Right ventricle myocardium inferior (tissue), 1 donor: ENCODE measurements at places on chromosomes 13 and 19. TPM values are rescaled to one million over a fixed set of nuclear protein-coding genes. Genes with fewer than 3 reads are reported as not detected.
A peak's percentile ranks its signal among the peaks of the same experiment; 100 is the strongest.

DNA sequence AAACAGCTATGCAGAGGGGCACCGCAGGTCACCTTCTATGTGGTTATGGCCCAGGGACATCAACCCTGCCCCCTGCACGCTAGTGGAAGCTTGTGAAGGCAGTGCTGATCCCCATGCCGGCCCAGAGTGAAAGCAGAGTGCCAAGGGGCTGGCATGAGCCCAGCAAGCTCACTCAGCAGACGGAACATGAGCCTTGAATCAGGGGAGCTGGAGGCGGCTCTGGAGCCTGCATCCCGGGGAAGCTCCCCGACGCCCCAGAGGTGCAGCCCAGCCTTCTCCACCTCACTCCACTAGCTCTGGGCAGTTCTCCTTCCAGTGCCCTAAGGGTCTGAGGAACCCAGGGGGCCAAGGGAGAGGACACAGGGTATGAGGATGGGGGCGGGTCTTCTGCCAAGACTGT, 19.0 kb upstream of the ISYNA1 start:
- no peak for DNase-seq

GRCh38 chr13:107835339-107836018, 379.9 kb downstream of the LIG4 start:
- DNase-seq = no peak

- no peak for DNase-seq
Observed at GRCh38 chr13:109899316-109899715, 112.9 kb upstream of the IRS2 start.

- DNase-seq = no peak
Observed at GRCh38 chr19:32181216-32181920, 164.0 kb upstream of the ZNF507 start.

DNA sequence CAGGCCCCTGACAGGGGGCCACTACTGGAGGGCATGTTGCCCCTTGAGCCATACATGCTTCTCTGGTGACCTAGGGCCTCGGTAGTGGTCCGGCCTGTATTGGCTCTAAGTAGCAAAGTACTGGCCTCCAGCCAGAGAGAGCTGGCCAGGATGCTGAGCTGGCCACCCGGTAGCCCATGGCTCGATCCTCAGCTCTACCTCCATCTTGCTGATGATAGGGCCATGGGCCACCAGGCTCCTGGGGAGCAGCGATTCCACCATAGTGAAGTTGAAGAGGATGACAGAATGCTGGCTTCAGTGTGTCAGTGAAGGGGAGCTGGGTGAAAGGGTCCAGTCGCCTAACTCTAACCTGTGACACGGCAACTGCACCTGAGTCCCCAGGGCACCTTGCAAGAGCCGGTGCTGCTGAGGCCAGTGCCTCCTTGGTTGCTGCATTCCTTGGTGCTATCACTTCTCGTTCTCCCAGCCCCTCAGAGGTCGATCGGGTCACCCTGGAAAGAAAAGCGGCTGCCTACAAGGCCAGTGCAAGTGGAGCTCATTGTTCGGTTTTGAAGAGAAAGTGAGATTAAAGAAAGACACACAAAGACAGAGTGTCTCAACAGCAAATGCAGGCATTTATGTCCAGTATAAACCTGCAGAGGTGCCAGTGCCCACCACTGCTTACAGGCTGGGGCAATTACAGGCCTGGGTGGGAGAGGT, 5.0 kb downstream of the FPR3 start:
- DNase-seq = no peak

- no peak for DNase-seq
Observed at GRCh38 chr19:42010245-42011126, 16.5 kb upstream of the ATP1A3 start.

DNA sequence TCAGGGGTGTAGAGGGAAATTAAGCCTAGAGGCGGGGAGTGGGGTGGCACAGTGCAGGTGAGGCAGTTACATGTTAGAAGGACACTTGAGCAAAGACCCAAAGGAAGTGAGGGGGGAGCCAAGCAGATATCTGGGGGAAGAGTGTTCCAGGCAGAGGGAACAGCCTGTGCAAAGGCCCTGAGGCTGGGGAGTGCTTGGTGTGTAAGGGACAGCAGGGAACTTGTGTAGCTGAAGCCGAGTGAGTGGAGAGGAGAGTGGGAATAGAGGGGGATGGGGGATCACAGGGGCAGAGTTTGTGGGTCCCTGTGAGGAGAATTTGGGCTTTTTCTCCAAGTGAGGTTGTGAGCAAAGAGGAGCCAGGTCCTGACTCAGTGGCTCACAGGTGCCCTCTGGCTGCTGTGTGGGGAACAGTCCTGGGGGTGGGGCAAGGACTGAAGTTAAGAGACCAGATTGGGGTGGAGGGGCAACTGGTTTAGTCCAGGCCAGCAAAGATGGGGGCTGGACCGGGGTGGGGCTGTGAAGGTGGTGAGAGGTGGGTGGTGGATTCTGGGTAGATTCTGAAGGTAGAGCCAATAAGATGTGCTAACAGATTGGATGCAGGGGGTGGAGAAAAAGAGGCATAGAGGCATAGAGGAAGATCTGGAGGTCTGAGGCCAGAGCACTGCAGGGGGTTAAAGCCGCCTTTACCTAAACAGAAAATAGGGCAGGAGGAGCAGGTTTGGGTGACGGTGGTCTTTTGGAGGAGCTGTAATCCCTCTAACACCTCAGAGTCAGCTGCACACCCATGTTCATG, 75.3 kb downstream of the CACNA1A start:
- no peak for DNase-seq

- DNase-seq = no peak
Observed at GRCh38 chr19:7311911-7312310, 17.7 kb upstream of the INSR start.

- no peak for DNase-seq
Observed at GRCh38 chr13:105825071-105825470, 710.4 kb downstream of the EFNB2 start.

DNA sequence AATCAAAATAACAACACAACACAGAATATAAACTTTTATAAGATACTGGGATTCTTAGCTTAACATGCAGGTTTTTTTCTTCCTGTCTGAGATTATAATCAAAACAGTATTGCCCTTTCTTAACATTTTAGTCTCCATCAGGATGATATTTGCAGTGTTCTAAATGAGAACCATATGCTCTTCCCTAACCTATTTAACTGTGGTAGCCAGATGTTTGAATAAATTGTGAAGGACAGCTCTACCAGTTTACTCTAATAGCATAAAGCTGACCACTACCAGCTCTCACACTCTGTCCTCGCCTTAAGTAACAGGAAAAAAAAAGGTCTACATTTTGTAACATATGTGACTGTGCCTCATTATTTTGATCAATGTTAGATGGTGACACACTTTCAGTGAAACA, 618.7 kb upstream of the SGCG start:
- DNase-seq = no peak

GRCh38 chr13:34913040-34913439, 29.0 kb upstream of the NBEA start:
- no peak for DNase-seq

GRCh38 chr19:3025549-3025886, 3.6 kb downstream of the TLE2 start:
- peak; percentile 39 for DNase-seq

DNA sequence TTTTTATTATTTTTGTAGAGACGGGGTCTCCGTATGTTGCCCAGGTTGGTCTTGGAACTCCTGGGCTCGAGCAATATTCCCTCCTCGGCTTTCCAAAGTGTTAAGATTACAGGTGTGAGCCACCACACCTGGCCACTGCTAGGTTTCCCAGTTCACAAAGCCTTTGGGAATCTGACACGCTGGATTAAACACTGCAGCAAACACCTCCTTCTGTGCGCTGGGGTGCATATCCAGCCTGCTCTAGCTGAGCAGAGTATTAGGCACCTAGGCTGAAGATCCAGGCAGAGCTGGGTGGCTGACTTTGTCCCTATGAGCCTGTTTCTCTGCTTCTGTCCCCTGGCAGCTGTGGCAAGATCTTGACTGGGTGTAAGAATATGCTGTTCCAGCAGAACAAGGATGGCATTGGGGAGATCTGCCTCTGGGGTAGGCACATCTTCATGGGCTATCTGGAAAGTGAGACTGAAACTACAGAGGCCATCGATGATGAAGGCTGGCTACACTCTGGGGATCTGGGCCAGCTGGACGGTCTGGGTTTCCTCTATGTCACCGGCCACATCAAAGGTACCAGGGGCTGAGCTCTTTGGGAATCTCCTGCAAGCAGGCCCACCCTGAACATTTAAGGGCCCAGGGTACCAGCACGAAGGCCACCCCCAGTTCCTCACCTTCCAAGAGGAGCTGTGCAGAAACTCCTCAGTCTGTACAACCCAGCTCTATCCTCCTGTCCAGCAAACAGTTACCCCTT, 49.8 kb downstream of the ACSBG2 start:
- DNase-seq = no peak

GRCh38 chr13:110376120-110376519, 69.0 kb downstream of the COL4A2 start:
- no peak for DNase-seq

GRCh38 chr19:32018014-32018413, 327.4 kb upstream of the ZNF507 start:
- DNase-seq = no peak

GRCh38 chr19:3368848-3369336, 2.5 kb downstream of the NFIC start:
- DNase-seq = no peak

GRCh38 chr19:31166206-31166605, 183.0 kb downstream of the TSHZ3 start:
- DNase-seq = no peak

DNA sequence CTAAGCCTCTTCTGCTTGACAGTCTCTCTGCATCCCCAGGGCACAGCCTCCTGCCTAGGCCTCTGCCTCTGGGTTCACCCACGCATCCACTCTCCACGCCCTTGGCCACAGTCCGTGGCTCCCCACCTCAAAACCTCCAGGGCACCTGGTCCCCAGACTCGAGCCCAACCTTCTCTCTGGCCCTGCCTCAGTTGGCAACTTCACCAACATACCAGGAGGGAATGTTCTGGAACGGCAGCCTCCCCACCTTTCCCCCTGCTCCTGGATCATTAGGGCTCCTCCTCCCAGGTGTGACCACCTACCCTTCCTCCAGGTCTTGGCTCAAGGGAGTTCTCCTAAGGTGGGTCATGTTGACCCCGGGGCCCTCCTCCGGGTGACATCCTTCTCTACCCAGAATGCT, 69.1 kb downstream of the SOX1 start:
- DNase-seq = no peak

GRCh38 chr19:39208175-39208795, 4.2 kb upstream of the SYCN start:
- DNase-seq = no peak

DNA sequence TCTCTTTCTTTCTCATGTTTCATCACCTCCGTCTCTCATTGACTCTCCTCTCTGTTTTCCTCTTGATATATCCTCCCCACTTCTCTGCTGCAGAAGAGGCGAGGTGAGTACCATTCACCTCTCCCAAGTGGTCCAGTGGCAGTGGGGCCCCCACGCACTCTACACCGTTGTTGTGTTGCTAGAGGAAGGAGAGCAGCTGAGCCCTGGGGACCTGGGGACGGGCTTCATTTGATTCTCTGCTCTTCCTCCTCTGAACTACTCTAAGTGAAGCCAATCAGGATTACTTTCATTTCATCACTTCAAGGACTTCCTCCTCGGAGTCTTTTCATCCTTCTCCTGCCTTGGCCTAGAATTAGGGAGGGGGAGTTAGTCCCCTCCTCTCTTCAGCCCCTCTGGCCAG, 64.6 kb downstream of the CCNE1 start:
- DNase-seq = no peak

DNA sequence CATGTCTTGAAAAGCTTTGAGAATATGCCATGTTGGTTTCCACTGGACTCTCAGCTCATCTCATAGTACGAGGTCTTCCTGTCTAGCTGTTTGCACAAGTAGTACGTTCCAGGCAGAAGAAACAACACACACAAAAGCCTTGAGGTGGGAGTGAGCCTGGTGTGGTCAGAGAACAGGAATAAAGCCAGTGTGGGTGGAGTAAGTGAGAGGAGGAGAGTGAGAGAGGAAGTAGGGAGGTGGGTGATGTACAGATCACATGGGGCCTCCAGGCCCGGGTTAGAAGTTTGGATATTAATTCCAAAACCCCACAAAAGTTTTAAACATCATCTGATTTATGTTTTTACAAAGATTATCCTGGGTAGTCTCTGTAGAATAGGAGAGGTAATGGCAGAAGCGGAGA, 230.6 kb downstream of the MTUS2 start:
- no peak for DNase-seq

DNA sequence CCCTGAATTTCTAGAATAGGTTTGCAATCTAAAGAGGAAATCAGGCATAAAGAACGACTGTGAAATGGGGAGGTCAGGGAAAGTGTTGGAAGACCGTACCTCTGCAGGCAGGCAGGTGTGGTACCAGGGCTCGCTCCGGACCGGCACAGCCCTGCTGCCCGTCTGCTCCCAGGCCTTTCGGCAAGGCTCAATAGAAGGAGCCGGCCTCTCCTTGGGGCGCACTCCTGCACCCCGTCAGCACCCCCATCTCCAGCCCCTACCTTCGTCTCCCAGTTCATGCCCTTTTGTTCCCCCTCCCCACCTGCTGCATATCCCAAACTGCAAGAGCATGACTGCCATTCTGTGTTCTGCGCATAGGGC, 139.8 kb upstream of the SOX1 start:
- DNase-seq = no peak

GRCh38 chr19:38386971-38387549, 774 bp downstream of the GGN start:
- no peak for DNase-seq

DNA sequence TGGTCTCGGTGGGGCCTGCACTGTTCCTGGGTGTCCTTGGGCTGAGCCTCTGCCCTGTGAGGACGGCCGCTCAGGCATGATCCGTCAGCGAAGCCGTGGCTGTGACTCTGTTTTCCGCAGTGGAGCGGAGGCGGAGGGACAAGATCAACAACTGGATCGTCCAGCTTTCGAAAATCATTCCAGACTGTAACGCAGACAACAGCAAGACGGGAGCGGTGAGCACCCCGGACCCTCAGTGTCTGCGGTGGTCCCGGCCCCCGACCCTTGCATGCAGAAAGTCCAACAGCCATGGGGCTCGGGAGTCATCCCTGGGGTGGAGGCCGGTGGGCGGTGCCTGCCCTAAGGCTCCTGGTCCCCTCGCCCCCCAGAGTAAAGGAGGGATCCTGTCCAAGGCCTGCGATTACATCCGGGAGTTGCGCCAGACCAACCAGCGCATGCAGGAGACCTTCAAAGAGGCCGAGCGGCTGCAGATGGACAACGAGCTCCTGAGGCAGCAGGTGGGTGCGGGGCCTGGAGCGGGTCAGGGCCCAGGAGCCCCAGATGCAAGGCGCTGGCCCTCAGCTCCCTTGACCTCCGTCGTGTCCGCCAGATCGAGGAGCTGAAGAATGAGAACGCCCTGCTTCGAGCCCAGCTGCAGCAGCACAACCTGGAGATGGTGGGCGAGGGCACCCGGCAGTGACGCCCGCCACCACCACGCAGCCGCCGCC, 3.6 kb upstream of the HAMP start:
- peak; percentile 60 for DNase-seq

The ZSCAN4 gene
- not detected for total RNA-seq

The KLK14 gene
- total RNA-seq = 2.8 TPM

The ATCAY gene
- total RNA-seq = not detected

The MADCAM1 gene
- total RNA-seq = 0.19 TPM

The ZNF878 gene
- 0.32 TPM for total RNA-seq

The NKPD1 gene
- total RNA-seq = not detected

The AMH gene
- 0.89 TPM for total RNA-seq

The DUS3L gene
- total RNA-seq = 11.8 TPM

The CEACAM19 gene
- 2.8 TPM for total RNA-seq

The LRRC63 gene
- not detected for total RNA-seq

The BABAM1 gene
- total RNA-seq = 82.0 TPM

The KDM4B gene
- 38.6 TPM for total RNA-seq
